HCT116 (cell line): ENCODE measurements at places on chromosomes 2 and 18. TPM values are rescaled to one million over a fixed set of nuclear protein-coding genes. Genes with fewer than 3 reads are reported as not detected.

- DNase-seq = no peak
- no peak overlapping the region for H3K4me3 ChIP-seq
- H3K27ac ChIP-seq = no peak overlapping the region
- H3K27me3 ChIP-seq = no peaks in the 10 kb centered on the region
- H3K36me3 ChIP-seq = no peaks in the 10 kb centered on the region
Measured at GRCh38 chr2:224444021-224444420, 42.1 kb upstream of the FAM124B start.

- H3K27ac ChIP-seq = no peak overlapping the region
- no peak for DNase-seq
- no peaks in the 10 kb centered on the region for H3K27me3 ChIP-seq
- no peaks in the 10 kb centered on the region for H3K36me3 ChIP-seq
Measured at GRCh38 chr2:69164061-69164778, 151.2 kb downstream of the ANTXR1 start.

Gene HOXD10
- not detected for total RNA-seq

- H3K36me3 ChIP-seq = no peaks in the 10 kb centered on the region
- no peak for DNase-seq
- no peak overlapping the region for H3K4me3 ChIP-seq
- H3K27ac ChIP-seq = no peak overlapping the region
Measured at GRCh38 chr18:10065296-10065695, 151.5 kb downstream of the VAPA start.

DNA sequence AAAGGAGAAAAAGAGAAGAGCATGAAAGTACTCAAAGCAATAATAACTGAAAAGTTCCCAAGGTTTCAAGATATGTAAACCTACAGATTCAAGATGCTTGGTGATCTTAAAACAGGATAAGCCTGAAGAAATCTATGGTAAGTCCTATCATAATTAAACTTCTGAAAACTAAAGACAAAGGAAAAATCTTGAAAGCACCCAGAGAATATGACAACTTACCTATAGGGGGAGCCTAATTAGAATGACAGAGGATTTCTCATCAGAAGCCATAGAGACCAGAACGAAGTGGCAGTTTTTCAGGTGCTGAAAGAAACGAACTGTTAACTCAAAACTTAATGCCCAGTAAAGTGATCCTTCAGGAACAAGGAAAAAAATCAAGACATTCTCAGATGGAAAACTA is 59.7 kb downstream of the XDH start:
- no peaks in the 10 kb centered on the region for H3K36me3 ChIP-seq
- DNase-seq = peak; percentile 21
- peaks cover 15% of the 10 kb centered on the region; the same call in 1 of the 2 replicates for H3K27me3 ChIP-seq

- no peaks in the 10 kb centered on the region for H3K36me3 ChIP-seq
- H3K4me1 ChIP-seq = no peaks in the 10 kb centered on the region
Measured at GRCh38 chr2:950080-950966, at the start of gene SNTG2. Gene SNTG2, plus strand, starts transcription at chr2:950849. Its CDS starts 148 bp downstream, at chr2:950997.

DNA sequence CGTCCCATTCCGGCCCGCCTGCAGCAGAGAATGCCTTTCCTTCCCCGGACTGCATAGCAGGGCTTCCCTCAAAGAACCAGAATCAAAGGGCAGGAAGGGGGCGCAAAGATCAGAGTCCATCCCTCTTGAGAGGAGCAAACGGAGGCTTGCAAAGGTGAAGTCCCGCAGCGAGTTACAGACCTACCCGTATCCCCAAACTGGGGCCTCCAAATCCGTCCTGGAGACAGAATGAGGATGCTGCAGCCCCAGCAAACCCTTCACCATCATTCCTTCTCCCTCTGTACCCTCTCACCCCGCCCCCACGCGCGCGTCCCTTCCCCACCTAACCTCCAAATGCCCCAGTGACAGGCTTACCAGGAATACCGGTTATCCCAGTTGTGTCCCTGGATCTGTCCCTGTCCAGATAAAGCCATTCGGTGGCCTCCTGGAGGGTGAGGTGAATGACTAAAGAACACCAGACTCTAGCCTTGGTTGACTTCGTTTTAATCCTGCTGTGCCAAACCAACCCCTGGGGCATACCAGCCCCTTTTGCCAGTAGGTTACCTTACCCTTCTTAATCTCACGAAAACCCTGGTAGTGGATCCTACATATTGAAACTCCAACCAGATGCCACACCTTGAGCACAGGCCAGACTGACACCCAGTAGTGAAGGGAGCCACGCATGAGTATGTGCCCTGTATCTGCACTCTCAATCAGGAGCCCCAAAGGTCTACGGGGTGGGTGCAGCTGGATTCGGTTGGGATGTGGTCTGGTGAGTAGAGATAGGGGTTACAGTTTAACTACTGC is 961 bp upstream of the SLC40A1 start:
- H3K27ac ChIP-seq = no peak overlapping the region
- no peaks in the 10 kb centered on the region for H3K36me3 ChIP-seq
- H3K4me3 ChIP-seq = no peak overlapping the region
- H3K27me3 ChIP-seq = no peaks in the 10 kb centered on the region
- peaks cover 5% of the 10 kb centered on the region; the same call in 1 of the 2 replicates for H3K4me1 ChIP-seq
- no peak for DNase-seq

- H3K4me3 ChIP-seq = no peak overlapping the region
- no peaks in the 10 kb centered on the region for H3K4me1 ChIP-seq
- H3K36me3 ChIP-seq = no peaks in the 10 kb centered on the region
- H3K27me3 ChIP-seq = no peaks in the 10 kb centered on the region
Measured at GRCh38 chr2:28178946-28179345, 213.7 kb upstream of the FOSL2 start.

Gene TDRD15
- not detected for total RNA-seq

DNA sequence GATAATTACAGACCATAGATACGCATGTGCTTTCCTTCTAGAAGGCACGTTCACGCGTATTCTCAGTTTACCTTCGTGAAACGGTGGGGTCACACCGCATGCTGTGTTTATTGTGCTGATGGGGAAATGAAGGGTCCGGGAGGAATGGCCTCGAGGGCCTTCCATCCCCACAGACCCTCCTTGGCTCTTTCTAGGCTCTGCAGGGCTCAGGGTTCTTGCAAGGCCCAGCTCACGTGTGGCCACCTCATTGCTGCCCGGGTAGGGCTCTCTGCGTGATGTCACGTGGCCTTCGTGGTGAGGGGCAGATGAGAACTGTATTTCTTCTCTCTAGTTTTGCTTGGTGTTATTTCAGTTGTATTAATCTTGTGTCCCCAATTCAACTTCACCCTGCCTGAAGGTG is 133.5 kb upstream of the ALKAL2 start:
- H3K36me3 ChIP-seq = no peaks in the 10 kb centered on the region
- H3K4me1 ChIP-seq = no peaks in the 10 kb centered on the region
- no peak overlapping the region for H3K27ac ChIP-seq
- no peak overlapping the region for H3K4me3 ChIP-seq
- peaks cover 23% of the 10 kb centered on the region for H3K27me3 ChIP-seq

DNA sequence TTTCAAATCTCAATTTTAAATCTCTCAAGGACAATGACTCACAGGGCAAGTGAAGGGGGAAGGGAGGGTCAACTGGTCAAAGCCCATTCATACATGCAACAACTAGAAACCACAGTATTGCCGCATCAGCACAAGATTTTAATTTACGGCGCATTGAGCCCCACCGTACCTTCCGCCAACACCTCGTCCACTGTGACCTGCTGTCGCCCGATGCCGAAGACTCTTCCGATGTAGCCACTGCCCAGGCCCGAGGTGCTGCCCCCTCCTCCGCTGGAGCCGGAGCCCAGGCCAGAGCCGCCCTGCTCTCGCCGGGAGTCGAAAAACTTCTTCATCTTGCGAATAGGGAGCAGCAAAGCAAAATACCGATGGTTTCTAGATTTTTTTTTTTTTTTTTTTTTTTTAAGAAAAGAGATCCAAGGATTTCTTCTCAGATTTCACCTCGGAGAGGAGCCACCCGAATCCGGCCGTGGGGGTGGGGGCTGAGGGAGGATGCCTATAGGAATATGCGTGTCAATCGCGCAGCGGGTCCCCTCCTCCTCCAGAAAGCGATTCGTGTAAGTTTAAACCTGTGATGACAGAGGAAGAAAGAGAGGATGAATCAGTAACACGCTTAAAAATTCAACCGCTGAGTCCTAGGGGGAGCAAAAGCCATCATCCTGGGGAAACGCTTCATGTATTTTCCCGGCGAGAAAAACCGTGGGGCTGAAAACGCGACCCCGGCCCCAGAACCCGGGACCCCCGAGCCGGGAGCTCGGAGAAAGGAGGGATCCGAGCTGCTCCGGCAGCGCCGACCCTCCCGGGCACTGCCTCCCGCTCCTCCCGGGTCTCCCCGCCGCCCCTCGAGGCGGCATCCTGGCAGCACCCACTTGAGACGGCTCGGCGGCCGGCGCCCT is 584 bp downstream of the AAK1 start:
- no peaks in the 10 kb centered on the region for H3K36me3 ChIP-seq
- peak overlapping the region; percentile 95 for H3K27ac ChIP-seq
- DNase-seq = no peak
- peak overlapping the region; percentile 78 for H3K4me3 ChIP-seq
- H3K27me3 ChIP-seq = no peaks in the 10 kb centered on the region

DNA sequence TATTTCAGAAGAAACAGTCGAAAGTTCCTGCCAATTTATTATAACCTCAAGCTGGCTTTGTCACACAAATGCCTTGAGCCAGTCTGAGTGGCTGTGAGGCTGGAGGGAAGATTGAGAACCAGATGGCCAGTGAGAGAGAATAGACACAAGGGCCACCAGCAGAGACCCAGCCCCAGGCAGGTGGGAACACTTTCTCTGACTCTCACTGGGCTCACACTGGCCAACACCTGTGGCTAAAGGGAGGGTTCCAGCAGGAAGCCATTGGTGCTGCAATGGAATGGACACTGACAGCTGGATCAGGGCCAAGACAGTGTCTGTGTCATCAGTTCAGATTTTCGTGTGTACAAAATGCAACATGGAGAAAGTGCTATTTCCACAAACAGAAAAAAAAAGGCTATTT is 29.9 kb downstream of the LOXHD1 start:
- no peak for DNase-seq
- H3K27me3 ChIP-seq = peaks cover 42% of the 10 kb centered on the region
- no peaks in the 10 kb centered on the region for H3K4me1 ChIP-seq
- no peak overlapping the region for H3K4me3 ChIP-seq
- H3K36me3 ChIP-seq = no peaks in the 10 kb centered on the region
- no peak overlapping the region for H3K27ac ChIP-seq
